ENCODE measurements at places on chromosomes 4 and X. TPM values are rescaled to one million over a fixed set of nuclear protein-coding genes. Genes with fewer than 3 reads are reported as not detected.
A peak's percentile ranks its signal among the peaks of the same experiment; 100 is the strongest.

- DNase-seq: no peak
- H3K27ac ChIP-seq: no peak overlapping the region
- no peak overlapping the region for H3K4me3 ChIP-seq
- H3K36me3 ChIP-seq: no peaks in the 10 kb centered on the region
Measured at GRCh38 chr4:126582737-126583136, 1050.0 kb upstream of the INTU start.

- no peak overlapping the region for H3K4me3 ChIP-seq
- no peak for DNase-seq
- H3K27me3 ChIP-seq: no peaks in the 10 kb centered on the region
- no peaks in the 10 kb centered on the region for H3K36me3 ChIP-seq
- H3K4me1 ChIP-seq: no peaks in the 10 kb centered on the region
Measured at GRCh38 chr4:109046471-109047201, 255.8 kb downstream of the COL25A1 start.

DNA sequence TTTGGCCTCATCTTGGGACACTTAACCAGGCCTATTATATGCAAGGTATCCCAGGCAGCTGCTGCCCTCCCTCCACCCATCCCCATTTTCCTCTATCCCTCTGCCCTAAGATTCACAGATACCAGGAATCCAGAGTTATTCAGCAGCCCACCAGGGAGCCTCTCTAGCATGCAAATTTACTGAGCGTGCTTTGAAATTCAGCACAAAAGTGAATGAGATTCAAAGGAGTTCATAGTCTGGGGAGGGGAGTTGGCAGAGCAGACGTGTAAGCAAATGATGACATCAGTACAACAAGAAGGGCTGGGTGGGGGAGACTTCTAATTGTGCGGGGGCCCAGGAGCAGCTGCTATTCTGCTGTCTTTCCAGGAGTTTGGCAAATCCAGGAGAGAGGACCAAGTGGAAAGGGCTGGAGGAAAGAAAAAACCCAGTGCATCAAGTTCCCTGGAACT lies 1.7 kb upstream of the MTM1 start:
- H3K36me3 ChIP-seq: no peaks in the 10 kb centered on the region
- H3K27ac ChIP-seq: no peak overlapping the region
- no peak for DNase-seq
- H3K4me1 ChIP-seq: peaks cover 6% of the 10 kb centered on the region

- peak; percentile 89 for DNase-seq
- H3K4me3 ChIP-seq: peak overlapping the region; percentile 21
- peaks cover 40% of the 10 kb centered on the region for H3K4me1 ChIP-seq
- peaks cover 21% of the 10 kb centered on the region for H3K36me3 ChIP-seq
- H3K27ac ChIP-seq: peak overlapping the region; percentile 64
Measured at GRCh38 chr4:3201718-3202702, 46.9 kb upstream of the MSANTD1 start.

DNA sequence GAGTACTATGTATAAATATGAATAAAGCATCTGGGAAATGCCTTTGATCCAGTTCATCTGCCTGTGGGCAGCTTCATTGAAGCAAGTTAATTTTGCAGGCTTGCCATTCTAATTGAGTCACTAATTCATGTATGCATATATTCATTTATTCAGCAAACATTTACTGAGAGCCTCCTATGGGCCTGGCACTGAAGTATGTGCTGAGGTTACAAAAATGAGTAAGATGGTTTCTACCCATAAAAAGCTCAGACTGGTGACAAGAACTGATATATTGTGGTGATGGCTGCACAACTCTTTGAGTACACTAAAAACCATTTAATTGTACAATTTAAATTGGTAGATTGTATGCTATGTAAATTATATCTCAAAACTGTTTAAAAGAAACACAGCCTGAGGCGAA lies 1.1 kb upstream of the MRPL1 start:
- no peaks in the 10 kb centered on the region for H3K27me3 ChIP-seq
- no peak for DNase-seq
- peak overlapping the region; percentile 78 for H3K4me3 ChIP-seq
- H3K4me1 ChIP-seq: peaks cover 35% of the 10 kb centered on the region
- H3K36me3 ChIP-seq: no peaks in the 10 kb centered on the region
- peak overlapping the region; percentile 99 for H3K27ac ChIP-seq

DNA sequence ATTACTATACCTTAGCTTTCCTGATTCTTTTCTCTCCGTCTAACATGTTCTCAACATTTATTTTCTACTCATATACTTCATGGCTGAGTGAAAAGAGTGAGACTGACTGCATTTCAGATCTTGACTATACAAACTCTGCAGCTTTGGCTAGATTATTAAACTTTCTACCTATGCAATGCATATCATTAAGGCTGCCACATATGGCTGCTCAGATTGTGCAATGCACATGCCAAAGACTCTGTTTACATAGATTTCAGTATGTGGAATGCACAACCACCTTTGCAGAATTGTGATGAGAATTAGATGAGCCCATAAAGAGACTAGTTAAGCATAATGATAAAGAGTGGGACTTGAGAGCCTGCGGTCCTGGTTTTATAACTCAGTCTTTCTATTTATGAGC lies 196.5 kb downstream of the BMPR1B start:
- no peaks in the 10 kb centered on the region for H3K27me3 ChIP-seq
- H3K4me3 ChIP-seq: no peak overlapping the region
- no peak overlapping the region for H3K27ac ChIP-seq
- no peak for DNase-seq
- H3K4me1 ChIP-seq: no peaks in the 10 kb centered on the region
- H3K36me3 ChIP-seq: no peaks in the 10 kb centered on the region

GRCh38 chr4:123446865-123447474 lies 50.4 kb downstream of the SPRY1 start:
- no peaks in the 10 kb centered on the region for H3K27me3 ChIP-seq
- no peak overlapping the region for H3K27ac ChIP-seq
- no peak overlapping the region for H3K4me3 ChIP-seq
- no peaks in the 10 kb centered on the region for H3K36me3 ChIP-seq
- DNase-seq: no peak

DNA sequence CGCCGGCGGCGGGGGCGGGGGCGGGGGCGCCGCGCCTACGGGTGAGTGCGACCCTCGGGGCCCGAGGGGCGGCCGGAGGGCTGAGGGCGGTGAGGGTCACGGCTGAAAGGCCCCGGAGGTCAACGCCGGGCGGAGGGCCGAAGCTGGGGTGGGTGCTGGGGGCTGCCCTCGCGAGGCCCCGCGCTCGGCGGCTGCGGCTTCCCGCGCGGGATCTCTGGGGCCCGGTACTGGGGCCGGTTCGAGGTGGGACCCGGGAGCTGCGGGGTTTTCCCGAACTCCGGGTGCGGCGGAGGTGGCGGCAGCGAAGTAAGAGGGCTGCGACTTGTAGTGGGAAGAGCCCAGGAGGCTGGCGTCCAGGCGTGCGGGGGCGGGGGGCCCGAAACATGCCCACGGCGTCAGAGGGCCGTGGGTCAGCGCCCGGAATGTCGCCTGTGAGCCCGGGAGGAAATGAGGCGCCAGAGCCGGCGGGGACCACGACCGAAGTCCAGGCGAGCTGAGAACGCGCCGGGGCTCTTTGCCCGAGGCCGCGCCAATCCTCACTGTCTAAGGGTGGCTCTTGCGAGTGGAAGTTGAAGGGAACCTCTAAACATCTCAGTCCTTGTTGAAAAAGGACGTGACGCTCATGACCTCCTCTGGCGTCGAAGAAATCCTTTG lies 407 bp downstream of the IL13RA1 start:
- H3K36me3 ChIP-seq: no peaks in the 10 kb centered on the region
- H3K27me3 ChIP-seq: no peaks in the 10 kb centered on the region
- DNase-seq: no peak
- H3K4me1 ChIP-seq: no peaks in the 10 kb centered on the region
- no peak overlapping the region for H3K27ac ChIP-seq

DNA sequence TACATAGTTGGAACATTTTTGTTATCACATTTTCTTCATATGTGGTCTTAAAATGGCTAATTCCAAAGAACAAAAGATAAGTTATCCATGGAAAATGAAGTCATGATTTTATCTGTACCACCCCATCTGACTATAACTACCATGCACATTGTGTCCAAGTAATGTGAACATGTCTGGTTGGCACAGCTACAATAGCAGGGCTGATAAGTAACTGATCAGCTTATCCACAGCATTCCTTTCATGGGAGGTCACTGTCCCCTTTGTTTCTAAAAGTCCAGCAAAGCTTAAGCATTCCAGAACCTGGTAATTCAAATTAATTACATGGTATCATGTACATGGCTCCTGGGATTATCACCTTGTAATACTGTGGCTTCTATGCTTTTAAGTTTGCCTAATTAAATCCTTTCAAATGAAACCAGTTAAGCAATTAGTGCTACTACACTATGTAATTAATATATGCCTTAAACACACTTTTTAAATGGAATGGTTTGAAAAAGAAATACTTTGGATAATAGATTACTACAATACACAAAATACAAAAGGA lies 21.1 kb upstream of the SORBS2 start:
- H3K27me3 ChIP-seq: no peaks in the 10 kb centered on the region
- no peaks in the 10 kb centered on the region for H3K4me1 ChIP-seq
- no peak overlapping the region for H3K4me3 ChIP-seq
- no peak overlapping the region for H3K27ac ChIP-seq

GRCh38 chrX:107730991-107731766 lies 44.4 kb downstream of the TSC22D3 start:
- H3K4me1 ChIP-seq: no peaks in the 10 kb centered on the region
- no peaks in the 10 kb centered on the region for H3K36me3 ChIP-seq
- no peak overlapping the region for H3K27ac ChIP-seq
- no peak overlapping the region for H3K4me3 ChIP-seq

DNA sequence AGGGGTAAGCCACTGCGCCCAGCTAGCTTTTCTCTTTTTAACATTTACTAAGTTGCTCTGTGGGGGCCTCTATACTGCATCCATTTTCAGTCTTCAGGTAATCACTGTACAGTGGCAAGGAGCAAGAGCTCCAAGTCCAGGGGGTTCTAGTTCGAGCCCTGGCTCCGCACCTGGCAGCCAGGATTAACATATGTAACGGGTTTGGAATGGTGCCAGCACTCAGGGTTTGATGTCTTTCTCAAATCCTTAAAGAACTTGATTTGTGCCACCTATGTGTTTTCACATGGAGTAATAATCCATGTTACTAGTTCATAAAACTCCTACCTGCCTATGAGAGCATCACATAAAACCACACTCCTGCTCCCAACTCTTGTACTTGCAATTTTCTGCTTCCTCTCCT lies 4.5 kb downstream of the GRPEL1 start:
- no peak for DNase-seq
- H3K27me3 ChIP-seq: no peaks in the 10 kb centered on the region
- peaks cover 62% of the 10 kb centered on the region for H3K36me3 ChIP-seq
- H3K4me1 ChIP-seq: peaks cover 9% of the 10 kb centered on the region
- no peak overlapping the region for H3K4me3 ChIP-seq

Gene ZDHHC15
- 0.13 TPM for total RNA-seq

Gene VCX3A
- total RNA-seq: not detected

Gene SOD3
- total RNA-seq: 0.28 TPM

Gene MAGEB2
- not detected for total RNA-seq

Gene STPG2
- not detected for total RNA-seq

Gene CXXC4
- total RNA-seq: 0.20 TPM

Gene BCAP31
- total RNA-seq: 118 TPM

Data from T-cell (primary cell).